ENCODE measurements at places on chromosomes 1 and 21.

GRCh38 chr1:19734472-19734999 is 65.2 kb downstream of the TMCO4 start:
- DNase-seq, result peak; percentile 11

DNA sequence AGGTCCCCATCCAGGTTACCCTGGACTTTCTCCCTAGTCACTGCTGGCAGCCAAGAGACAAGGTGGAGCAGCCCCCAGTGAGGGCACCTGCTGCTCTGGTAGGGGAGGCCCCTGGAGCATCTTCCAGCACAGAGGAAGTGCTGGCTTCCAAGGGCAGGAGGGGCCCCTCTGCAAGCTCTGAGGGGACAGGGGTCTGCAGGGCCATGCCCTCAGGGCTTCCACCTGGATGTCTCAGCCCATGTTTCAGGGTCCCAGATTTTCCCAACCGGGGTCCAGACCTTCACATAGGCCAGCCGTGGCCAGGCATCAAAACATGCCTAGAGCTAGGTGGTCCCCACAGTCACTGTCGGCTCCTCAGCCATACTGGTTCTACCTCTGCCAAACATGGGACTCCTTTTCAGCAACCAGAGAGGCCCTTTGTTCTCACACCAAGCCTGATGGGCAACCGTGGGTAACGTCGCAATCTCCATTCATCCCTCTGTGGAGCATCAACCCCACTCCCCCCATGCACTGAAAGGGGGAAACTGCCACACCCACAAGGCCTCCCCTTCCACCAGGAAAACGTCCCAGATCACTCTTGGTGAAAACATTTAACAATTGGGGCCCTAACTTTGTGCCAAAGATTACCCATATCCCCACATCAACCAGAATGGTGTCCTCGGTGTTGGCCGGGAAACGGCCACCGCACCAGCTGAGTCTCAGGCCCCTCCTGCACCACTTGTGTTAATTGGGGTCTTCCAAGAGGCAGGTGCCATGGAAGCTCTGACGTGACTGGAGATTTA is 1.9 kb upstream of the COL6A2 start:
- DNase-seq, result no peak

DNA sequence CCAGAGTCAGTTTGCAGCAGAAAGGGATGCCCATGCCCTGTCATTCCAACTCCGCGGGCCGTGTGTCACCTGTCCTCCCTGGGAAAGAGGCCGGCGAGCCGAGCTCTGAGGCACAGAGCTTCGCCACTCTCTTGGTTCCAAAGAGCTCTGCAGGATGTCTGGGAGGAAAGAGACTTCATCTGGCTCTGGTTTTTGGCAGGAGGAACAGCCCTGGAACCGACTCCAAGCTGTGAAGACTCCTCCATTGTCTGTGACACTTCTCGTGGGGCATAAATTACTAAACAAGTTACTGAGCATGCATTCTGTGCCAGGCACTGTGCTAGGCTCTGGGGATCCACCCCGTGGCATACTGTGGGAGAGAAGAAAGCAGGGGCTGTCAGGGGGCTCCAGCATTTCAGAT is 3.9 kb upstream of the FAM151A start:
- DNase-seq, result no peak

DNA sequence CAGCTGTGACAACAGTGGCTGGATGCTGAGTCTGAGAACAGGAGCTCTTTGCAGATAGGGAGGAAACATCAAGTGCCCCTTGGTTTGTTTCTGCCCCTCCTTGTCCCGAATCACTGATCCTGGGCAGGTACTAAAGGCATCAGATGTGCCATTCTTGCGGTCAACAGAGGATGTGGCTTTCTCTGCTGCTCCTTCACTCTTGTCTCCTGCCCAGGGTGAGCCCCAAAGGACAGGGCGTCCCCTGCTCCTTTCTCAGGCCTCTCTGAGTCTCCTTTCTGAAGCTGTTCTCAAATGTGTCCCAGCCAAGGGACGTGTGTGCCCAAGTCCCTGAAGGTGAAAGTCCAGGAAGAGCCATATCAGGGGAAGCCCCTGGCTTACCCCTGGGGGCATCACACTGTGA is 31.7 kb downstream of the SLC37A1 start:
- no peak for DNase-seq

DNA sequence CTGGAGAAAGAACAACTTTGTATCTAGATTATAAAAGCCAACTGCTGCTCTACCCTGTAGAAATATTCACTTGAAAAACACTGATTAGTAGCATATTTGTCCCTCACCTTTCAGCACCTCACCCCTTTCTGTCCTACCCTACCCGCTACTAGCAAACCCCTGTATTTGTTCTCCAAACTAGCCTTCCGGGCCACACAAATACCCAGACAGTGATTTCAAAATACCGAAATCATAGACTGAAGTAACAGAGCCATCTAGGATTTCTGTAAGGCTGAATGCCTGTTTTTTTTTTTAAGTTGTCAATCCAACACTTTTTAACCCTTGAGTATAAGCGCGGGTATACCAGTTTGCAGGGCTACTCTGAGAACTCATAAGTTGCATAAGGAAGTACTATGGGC is 398 bp upstream of the DPT start:
- no peak for DNase-seq
